ENCODE measurements at places on chromosomes 1 and 21.

DNA sequence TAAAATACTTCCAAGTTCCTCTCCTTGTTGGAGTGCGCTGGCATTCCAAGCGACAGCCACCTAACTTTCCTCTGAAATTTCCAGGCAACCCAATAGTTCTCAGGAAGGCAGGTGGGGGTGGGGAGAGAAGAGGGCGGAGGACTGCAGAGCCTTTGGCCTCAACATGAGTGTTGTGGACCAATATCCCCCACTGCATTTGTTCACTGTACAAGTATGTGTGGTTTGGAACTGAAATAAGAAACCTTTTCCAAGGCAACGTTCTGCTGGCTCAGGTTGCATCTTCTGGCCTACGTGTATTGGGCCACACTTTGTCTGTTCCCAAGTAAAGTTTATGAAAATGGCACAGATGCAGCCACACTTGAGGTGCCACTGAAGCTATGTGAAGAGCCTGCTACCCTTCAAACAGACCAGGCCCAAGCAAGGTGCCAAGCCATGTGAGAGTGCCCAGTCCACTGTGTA lies 153.4 kb downstream of the DHRS3 start:
- DNase-seq = no peak

- DNase-seq = no peak
Measured at GRCh38 chr1:88698764-88699163, 14.7 kb downstream of the PKN2 start.

DNA sequence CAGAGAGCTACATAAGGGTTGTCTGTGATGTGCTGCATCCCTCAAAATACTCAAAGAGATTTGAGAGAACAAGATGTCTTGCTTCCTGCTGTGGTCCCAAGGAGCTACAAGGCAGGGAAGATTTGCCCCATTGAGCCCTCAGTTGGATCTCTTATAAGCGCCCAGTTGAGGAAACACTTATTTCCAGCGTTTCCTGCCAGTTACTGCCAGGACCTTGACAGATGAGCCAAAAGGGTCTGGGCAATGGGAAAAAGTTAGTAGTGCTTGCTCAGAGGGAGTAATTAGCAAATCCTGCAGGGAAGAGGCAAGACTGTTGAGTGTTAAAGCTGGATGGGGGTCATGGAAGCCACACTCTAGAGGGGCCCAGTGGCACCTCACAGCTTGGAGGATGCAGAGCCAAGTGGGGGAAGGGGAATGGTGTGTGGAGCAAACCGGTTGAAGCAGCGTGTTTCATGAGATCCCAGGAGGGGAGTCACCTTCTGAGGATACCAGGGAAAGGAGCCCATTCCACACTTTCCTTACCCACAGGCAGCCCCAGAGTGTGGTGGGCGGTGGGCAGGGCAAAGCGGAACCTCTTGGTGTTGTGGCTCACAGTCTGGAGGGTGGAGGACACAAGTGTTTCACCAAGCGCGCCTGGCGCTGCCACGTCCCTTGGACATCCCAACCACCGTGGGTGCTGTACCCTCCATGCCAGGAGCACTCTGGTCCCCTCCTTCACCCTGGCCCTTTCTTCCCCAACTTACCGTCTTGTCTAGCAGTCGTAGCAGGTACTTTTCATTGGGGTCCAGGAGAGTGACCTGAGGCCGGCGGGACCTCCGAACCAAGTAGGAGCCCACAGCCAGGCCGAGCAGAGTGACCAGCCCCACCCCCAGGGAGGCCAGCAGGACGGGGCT lies 805 bp downstream of the CYB5R1 start:
- no peak for DNase-seq

DNA sequence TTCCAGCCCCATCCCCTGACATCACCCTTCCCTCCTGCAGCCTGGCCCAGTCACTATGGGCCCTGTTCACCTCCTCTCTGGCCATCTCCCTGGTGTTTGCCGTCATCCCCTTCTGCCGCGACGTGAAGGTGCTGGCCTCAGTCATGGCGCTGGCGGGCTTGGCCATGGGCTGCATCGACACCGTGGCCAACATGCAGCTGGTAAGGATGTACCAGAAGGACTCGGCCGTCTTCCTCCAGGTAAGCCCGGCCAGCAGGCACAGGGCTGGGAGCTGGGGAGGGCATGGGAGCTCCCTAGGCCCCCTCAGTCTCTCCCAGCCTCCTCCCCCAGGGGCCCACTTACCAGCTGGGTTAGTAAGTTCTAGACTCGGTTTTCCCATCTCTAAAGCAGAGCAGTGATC lies 52.1 kb downstream of the ELK4 start:
- no peak for DNase-seq

DNA sequence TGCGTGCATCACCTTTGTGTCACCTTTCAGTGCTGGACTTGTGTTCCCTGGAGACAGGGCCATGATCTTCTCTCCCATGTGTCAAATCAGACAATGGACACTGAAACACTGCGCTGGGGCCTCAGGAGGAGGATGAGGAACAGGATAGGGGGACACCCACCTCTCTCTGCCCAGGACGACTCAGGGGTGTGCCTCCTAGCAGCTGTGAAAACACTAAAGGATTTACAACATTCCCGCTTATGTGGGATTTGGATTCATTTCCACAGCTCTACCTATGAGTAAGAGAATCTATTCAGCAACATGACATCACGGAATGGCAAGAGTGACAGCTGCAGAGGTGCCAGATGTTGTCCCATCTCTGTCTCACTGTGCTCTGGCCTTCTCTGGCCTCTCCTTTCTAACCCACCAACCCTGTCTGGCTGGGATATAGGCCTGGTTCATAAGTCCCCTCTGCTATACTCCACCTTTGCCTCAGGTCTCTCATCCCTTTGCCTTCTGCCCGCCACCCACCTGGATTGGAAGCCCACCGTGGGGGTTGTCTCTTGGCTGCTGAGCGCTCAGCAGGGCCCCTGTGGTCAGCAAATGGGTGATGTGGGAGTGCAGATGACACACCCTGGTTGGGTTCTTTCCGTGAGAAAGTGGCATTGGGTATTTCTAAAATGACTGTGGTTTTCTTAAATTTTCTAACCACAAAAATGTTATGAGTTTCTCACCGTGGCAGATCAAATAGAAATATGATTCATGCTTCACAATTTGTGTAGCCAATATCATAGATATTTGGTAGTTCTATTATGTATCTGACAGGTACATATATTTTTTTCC lies 47.1 kb upstream of the TLR5 start:
- no peak for DNase-seq

DNA sequence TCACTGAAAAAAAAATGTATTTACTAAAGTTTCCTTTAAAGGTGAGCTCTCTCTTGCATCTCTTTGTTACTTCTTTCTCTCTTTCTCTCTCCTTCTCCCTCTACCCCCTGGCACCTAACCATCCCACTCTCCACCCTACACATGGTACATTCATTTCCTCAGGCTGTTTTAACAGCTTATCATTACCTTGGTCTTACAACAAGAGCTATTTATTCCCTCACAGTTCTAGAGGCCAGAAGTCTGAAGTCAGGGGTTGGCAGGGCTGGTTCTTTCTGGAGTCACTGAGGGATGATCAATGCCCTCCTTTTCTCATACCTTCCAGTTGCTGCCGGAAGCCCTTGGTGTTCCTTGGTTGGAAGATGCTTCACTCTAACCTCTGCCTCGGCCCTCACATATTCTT lies 91.1 kb upstream of the DSCAM start:
- no peak for DNase-seq

GRCh38 chr1:204296431-204296988 lies 63.2 kb downstream of the PLEKHA6 start:
- DNase-seq = no peak

DNA sequence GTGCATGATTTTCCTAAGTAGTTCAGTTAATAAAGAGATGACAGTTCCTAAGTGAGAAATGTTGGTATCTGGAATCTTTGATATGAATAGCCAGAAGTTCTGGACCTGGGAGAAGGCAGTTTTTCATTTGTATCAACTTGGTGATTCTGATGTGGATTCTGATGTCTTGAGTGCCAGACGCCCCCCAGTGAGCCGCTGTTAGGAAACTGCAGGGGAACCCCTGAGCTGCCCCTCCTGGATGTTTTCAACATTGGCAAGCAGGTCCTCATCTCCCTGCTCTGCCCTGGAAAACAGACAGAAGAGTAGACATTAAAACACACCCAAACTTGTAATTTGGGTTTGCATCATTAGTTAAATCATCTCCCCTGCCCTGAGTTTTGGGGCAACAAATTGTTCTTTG lies 7.4 kb downstream of the ETS2 start:
- no peak for DNase-seq

Data from bone marrow (tissue), 2 donors.